ENCODE measurements at places on chromosomes 11 and 22. TPM values are rescaled to one million over a fixed set of nuclear protein-coding genes. Genes with fewer than 3 reads are reported as not detected.

DNA sequence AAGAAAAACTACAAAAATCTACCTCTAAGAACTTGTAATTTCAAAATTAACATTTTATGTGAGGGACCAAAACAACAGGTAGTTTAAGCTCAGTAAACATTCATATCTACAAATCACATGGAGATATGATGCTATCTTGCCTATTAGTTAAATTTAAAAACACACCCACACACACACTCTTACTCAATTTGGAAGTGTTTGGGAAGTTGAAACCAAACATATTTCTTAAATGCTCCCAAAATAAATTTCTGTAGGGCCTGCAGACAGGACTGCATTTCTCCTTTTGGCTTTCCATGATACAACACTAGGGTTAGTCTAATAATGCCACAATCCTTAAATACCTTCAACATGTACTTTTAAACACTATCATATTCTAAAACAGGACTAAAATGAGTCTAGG is 7.0 kb downstream of the PITPNB start:
- peaks cover 54% of the 10 kb centered on the region for H3K4me1 ChIP-seq
- peak overlapping the region; percentile 63 for H3K27ac ChIP-seq
- H3K36me3 ChIP-seq = peaks cover 8% of the 10 kb centered on the region
- DNase-seq = no peak
- no peaks in the 10 kb centered on the region for H3K27me3 ChIP-seq
- no peak overlapping the region for H3K4me3 ChIP-seq

DNA sequence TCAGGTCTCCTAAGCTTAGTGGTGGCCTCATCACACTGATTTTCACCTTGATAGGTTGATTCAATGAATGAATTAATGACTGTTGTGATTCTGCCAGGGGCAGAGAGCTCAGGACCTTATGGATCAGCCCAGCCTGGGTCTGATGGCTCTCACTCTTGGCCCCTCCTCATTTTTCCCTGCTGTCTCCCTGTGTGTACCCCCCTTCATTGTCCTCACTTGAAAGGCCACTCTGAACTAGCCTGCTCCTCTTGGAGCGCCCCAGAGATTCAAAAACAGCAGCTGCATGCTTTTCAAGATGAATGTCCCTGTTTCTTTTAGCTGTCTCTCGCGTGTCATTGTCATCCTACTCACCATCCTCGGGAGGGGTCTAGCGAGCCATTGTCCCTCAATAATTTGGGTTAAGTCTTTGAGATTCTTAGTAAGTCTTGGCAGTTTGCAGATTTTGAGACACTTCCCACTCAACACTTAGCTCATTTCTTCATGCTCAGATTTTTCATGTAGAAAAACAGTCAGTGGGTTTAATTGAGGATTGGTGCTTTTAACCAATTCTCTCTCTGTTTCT is 42.5 kb upstream of the MICAL2 start:
- no peak overlapping the region for H3K4me3 ChIP-seq
- no peaks in the 10 kb centered on the region for H3K27me3 ChIP-seq
- peak overlapping the region; percentile 75 for H3K27ac ChIP-seq
- no peaks in the 10 kb centered on the region for H3K36me3 ChIP-seq

DNA sequence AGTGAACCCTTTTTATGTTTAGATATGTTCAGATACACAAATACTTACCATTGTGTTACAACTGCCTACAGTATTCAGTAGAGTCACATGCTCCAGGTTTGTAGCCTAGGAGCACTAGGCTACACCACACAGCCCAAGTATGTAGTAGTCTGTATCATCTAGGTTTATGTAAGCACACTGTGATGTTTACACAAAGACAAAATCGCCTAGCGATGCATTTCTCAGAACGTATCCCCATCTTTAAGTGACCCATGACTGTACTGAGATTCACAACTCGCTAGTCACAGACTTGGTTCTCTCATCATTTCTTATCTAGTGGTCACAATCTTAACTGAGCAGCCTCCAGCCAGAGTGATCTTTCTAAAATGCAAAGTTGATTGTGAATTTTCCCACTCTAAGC is 119.2 kb downstream of the RASSF10 start:
- H3K27ac ChIP-seq = no peak overlapping the region
- no peaks in the 10 kb centered on the region for H3K36me3 ChIP-seq

DNA sequence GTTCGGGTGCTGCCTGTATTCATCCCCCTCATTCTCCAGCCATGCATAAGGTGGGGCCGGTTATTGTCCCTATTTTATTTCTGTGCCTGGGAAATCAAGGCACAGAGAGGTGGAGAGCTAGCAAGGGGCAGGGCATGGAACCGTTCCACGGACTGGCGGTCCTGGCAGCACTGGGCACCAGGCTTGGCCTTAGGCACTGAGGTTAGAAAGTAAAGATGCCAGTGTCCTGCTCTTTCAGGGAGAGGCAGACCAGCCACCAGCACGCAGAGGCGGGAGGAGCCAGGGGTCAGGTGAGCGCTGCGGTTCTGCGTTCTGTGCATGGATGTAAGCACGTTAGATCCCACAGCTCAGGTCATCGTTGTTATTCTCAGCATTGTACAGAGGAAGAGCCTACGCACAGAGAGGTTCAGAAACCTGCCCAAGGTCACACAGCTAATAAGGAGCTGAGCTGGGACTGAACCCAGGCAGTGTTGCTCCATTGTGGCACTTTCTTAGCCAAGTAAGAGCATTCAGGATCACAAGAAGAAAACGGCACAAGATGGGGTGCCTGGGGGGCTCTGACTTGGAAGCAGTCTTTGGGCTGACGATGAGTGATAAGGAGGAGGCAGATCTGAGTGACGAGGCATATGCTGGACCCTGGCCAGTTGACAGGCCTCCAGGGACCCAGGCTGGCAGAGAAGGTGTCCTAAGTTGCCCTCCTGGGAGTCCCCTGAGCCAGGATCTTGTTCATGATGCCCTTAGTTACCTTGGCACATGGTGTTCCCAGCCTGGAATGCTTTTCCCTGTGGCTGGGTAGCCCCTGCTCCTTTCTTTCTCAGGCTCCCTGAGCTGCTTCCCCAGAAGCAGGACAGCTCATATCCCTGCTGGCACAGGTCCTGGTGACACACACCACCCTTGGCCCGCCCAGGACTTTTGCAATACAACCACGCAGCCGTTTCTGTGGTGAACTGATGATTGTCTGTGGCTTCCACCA is 41.1 kb downstream of the OSBPL5 start:
- peaks cover 38% of the 10 kb centered on the region for H3K4me1 ChIP-seq
- H3K4me3 ChIP-seq = no peak overlapping the region
- DNase-seq = peak; percentile 97

GRCh38 chr11:88337987-88338668 is 592 bp upstream of the CTSC start:
- H3K27me3 ChIP-seq = no peaks in the 10 kb centered on the region
- peak overlapping the region; percentile 80 for H3K27ac ChIP-seq
- H3K36me3 ChIP-seq = no peaks in the 10 kb centered on the region
- DNase-seq = peak; percentile 77
- H3K4me1 ChIP-seq = no peaks in the 10 kb centered on the region
- peak overlapping the region; percentile 77 for H3K4me3 ChIP-seq

- no peaks in the 10 kb centered on the region for H3K27me3 ChIP-seq
- H3K4me1 ChIP-seq = no peaks in the 10 kb centered on the region
- H3K36me3 ChIP-seq = no peaks in the 10 kb centered on the region
- no peak for DNase-seq
- H3K27ac ChIP-seq = no peak overlapping the region
- no peak overlapping the region for H3K4me3 ChIP-seq
Measured at GRCh38 chr11:14350215-14350614, 8.8 kb downstream of the RRAS2 start.

The RRAS2 gene
- total RNA-seq = 31.1 TPM

DNA sequence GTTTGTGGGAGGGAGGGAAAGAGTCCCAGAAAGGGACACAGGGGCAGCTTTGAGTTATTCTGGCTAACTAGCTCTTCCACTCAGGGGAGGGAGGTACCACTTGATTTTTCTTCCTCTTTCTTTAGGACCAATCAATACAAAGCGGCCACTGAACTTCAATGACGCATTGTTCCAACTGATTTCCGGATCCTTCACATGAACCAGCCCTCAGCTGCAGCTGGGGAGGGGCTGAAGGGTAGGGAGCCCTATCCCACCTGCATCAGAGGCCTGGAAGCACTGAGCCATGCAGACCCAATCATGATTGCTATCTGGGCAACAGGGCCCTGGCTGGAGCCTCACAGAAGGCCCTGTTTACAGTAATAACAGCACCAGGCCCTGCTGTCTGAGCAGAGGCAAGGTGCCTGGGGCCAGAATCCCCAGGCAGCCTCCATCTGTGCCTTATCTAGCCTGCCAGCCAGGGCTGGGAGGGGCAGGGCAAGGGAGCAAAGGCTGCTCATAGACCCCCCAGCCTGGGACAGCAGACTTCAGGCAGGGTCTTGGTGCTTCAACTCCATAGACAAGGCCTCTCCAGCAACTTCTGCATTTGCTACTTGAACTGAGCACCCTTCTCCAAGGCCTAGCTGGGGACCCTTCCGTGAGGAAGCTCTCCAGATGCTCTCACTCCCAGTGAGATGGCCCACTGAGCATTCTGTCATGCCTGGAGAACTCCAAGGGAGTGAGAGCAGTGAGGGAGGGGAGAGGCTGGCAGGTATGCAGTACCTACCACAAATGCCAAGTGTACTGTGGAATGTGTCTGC is 22.5 kb downstream of the CLPB start:
- no peak overlapping the region for H3K4me3 ChIP-seq
- DNase-seq = peak; percentile 72
- H3K36me3 ChIP-seq = no peaks in the 10 kb centered on the region
- H3K27me3 ChIP-seq = no peaks in the 10 kb centered on the region
- peaks cover 24% of the 10 kb centered on the region for H3K4me1 ChIP-seq

DNA sequence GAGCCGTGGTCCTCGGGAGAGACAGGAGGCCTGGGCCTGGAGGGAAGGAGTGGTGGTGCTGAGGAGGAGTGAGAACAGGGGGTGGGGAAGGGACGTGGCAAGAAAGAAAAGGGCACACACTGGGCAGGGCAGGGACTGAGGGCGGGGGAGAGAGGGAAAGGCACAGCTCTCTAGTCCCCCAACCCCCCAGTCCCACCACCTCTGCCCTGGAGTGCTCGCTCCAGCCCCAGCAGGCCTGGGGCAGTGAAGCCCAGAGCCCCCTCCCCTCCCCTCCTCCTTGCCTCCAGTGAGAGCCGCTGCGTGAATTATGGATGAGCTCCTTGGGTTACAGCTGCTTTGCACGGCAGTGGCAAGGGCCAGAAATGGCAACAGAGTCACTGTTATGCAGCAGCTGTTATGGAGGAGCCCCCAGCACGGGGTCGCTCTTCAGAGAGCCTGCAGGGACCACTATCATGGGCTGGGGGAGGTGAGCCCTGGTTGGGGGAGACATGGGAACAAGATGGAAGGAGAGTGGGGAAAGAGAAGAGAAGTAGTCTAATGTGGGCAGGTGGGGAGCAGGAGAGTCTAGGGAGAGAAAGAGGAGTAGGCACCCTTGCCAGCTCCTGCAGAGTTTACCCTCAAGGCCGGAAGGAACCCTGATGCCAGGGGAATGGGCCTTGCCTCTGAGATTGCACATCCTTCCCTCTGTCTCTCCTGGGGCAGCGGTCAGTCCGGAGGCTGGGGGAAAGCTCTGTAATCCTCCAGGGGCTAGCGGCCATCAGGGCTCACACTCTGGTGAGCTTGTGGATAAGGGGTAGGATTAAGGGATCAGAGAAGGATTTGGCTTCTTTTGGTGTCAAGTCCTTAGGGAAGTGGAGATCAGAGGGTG is 3.6 kb downstream of the RTN4RL2 start:
- no peak for DNase-seq
- H3K27ac ChIP-seq = no peak overlapping the region
- H3K4me1 ChIP-seq = no peaks in the 10 kb centered on the region
- H3K27me3 ChIP-seq = peaks cover 42% of the 10 kb centered on the region
- no peaks in the 10 kb centered on the region for H3K36me3 ChIP-seq
- no peak overlapping the region for H3K4me3 ChIP-seq

The KLHDC7B gene
- total RNA-seq = not detected

GRCh38 chr11:130646881-130647280 is 198.4 kb downstream of the ADAMTS15 start:
- H3K4me1 ChIP-seq = peaks cover 28% of the 10 kb centered on the region
- H3K27ac ChIP-seq = peak overlapping the region; percentile 25
- H3K36me3 ChIP-seq = no peaks in the 10 kb centered on the region
- no peak for DNase-seq
- H3K4me3 ChIP-seq = no peak overlapping the region

DNA sequence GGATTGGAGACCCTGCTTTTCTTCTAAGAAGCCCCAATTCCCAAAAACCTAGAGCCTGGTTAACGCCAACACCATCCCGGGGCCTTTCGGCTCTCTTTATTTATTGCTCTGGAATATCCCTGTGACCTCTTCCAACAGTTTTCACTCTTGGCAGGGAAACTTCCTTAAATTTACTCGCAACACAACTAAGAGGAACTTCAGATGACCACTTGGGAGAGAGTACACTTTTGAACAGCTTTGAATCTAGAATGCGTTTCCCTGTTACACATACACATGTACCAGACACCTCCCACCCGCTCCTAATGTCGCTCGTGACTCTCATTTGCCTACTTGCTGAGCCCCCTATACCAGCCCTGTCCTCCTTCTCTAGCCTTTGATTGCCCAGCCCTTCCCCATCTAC is 19.4 kb downstream of the TUBA8 start:
- no peak overlapping the region for H3K4me3 ChIP-seq
- H3K27me3 ChIP-seq = no peaks in the 10 kb centered on the region
- no peak for DNase-seq
- no peaks in the 10 kb centered on the region for H3K36me3 ChIP-seq
- no peaks in the 10 kb centered on the region for H3K4me1 ChIP-seq

DNA sequence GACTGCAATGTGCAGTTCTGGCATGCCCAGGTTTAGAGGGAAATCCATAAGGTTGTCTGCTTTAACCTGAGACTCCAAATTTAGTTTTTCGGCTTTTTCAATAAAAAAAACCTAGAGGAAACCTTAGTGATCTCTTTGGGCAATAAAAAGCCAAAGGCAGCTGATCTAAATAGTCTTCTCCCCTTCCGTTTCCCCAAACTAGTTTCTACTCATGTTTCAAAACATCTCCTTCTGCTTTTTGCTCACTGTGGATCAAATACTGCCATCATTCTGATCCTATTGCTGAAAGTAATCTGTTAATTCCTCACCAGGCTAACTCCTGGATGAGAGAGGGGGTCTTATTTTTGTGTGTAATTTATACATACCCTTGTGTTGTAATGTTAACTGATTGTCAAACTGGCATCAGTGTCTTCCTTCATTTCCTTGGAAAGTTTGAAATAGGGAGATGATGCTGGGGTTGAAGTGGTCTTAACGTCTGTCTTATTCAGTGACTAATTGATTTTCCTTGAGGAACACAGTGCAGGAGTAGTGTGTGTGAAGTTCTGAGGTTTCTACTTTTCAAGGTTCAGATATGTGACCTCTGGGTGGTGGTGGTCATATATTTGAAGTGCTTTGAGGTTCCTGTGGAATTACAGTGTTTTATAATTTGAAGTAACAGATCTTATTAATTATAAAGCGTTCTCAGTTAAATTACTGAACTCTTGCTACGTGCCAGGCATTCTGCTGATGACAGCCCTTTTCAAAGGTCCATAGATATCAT is 55.0 kb downstream of the ARHGAP42 start:
- no peak overlapping the region for H3K4me3 ChIP-seq
- H3K27me3 ChIP-seq = no peaks in the 10 kb centered on the region
- no peaks in the 10 kb centered on the region for H3K36me3 ChIP-seq
- no peak for DNase-seq
- H3K4me1 ChIP-seq = no peaks in the 10 kb centered on the region

GRCh38 chr11:120578596-120579154 is 67.1 kb downstream of the GRIK4 start:
- no peaks in the 10 kb centered on the region for H3K36me3 ChIP-seq
- no peak overlapping the region for H3K4me3 ChIP-seq
- no peak overlapping the region for H3K27ac ChIP-seq
- DNase-seq = no peak
- no peaks in the 10 kb centered on the region for H3K4me1 ChIP-seq

Data from sigmoid colon (tissue), 7 donors.